ENCODE measurements at places on chromosomes 2 and 18.

DNA sequence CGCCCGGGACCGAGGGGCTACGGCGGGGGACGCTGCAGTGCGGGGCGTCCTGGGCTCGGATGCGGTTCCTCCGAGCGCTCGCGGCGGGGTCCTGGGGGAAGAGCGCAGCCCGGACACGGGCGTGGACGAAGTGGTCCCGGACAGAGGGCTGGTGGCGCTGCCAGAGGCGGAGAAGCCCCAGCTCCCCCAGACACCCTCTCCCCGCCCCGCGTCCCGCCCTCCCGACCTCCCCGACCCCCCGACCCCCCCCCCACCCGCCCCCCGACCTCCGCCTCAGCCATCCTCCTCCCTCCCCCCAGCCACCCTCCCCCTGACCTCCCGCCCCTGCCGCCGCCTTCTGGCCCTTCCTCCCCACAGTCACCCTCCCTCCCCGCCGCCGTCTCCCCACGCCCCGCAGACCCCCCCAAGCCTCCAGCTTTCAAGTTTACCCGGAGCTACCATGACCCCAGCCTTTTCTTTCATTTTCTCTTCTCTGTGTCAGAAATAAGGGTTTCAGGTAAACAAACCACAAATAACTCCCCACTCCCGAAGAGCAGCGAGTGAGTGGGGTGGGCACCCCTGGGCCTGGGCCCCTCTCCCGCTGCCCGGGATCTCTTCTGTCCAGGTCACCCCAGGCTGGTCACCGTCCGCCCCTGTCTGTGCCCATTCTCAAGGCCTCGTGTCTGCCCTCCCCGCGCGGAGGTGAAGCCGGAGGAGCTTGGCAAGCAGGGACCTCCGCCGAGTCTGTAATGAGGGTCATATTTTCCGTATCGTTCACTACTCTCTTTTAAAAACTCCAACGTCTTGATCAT, 5.1 kb downstream of the NFATC1 start:
- peak; percentile 45 for DNase-seq

DNA sequence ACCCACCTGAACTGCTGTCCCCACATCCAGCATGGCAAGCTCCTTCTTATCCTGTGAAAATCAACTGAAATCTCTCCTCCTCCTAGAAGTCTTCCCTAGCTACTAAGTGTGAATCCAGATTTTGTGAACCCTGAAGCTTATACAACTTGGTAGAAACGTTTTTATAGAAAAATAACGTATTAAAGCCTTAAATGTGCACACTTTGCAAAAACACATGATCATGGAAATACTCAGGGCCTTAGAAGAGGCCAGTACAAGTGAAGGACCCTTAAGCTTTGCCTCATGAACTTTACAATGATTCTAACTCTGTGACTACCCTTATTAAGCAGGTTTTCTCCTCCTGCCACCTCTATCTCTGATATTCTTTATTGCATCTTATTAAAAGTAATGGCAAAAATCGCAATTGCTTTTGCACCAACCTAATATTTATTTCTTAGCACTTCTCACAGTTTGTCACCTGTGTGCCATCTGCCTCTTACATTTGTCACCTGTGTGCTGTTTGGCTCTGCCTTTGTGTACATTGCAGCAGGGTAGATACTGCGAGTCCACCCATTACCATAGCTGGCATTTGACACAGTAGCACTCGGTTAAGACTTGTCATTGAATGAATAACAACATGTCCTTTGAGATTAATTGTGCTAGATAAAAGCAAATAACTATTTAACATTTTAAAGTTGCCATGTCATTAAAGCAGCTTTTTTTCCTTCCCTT, 42.2 kb downstream of the FRZB start:
- DNase-seq: no peak

GRCh38 chr2:74199871-74200305, 1.5 kb downstream of the MTHFD2 start:
- DNase-seq: no peak

DNA sequence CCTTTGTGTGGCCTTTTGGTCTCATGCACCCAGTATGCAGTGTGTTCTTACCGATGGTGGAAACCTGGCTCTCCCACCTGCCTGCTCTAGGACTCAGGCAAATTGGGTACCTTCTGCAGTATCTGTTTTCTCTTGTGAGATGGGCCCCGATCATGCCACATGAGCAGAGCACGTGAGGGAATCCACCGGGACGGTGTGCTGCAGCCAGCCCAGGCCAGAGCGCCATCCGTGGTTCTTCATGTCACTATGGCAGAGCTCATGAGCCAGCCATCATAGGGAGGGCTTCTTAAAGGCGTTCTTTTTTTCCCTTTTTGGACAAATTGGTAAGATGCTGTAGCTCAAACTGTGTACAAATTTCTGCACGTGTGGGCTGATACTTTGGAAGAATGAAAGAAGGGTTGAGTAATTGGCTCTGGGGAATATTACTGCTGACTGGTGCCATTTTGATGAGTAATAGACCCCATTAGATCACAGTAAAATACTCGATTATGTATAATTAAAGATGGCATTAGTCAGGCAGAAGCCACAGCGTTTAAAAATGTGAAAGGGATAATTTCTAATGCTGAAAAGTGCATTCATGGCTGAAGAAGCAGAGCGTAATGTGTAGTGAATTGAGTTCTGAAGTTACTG, 19.2 kb downstream of the SH3RF3 start:
- no peak for DNase-seq

DNA sequence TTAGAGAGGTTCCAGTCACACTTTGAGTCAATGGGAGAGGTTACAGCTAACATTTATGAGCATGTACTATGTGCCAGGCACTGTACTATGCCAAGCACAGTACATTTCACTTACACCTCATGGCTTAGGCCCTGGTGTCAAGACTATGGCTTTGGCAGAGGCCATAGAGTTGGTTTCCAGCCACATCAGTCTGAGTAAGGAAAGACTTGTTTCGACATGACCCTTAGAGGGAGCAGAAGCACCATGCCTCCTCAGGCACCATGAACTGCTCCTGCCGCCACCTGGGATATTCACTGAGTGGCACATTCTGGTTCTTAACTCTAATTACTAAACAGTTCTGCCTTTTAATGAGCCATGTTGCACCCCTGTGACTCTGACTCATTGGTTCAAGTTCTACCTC, 12.7 kb downstream of the DGUOK start:
- peak; percentile 55 for DNase-seq

GRCh38 chr2:66576561-66577320, 141.8 kb downstream of the MEIS1 start:
- peak; percentile 27 for DNase-seq

GRCh38 chr2:9037166-9037565, 33.7 kb upstream of the MBOAT2 start:
- no peak for DNase-seq

DNA sequence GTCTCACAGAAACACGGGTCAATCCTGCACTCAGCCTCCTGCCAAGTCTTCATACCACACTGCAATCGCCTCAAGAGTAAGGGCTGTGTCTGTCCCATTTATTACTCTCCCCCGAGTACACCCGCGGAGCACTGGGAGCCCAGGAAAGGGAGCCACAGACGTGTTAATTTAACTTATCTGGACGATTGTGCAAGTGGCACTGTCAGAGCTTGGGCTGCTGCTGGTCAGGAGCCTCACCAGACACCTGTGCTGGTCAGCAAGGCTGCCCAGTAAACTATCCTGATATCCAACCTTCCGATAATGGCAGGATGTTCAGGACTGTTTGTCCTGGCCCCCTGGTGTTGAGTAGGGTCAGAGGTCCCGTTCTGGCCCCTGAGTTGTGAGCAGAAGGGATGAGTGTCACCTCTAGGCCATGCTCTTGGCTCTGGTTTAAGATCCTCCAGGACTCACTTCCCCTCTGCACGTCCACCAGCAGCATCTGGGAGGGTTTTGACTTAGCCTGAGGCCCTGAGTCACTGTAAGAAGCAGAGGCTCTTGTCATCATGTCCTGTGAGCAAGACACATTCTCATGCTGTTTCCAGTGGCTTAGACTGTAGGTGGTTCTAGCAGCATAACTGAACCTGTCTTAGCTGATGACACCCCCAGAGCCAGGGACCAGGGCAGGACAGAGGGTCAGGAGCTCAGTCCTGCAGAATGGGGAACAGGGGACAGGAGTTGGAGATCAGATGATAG, 82.5 kb upstream of the ARL4C start:
- no peak for DNase-seq

GRCh38 chr18:35964319-35964718, 8.2 kb upstream of the RMP24 start:
- no peak for DNase-seq

DNA sequence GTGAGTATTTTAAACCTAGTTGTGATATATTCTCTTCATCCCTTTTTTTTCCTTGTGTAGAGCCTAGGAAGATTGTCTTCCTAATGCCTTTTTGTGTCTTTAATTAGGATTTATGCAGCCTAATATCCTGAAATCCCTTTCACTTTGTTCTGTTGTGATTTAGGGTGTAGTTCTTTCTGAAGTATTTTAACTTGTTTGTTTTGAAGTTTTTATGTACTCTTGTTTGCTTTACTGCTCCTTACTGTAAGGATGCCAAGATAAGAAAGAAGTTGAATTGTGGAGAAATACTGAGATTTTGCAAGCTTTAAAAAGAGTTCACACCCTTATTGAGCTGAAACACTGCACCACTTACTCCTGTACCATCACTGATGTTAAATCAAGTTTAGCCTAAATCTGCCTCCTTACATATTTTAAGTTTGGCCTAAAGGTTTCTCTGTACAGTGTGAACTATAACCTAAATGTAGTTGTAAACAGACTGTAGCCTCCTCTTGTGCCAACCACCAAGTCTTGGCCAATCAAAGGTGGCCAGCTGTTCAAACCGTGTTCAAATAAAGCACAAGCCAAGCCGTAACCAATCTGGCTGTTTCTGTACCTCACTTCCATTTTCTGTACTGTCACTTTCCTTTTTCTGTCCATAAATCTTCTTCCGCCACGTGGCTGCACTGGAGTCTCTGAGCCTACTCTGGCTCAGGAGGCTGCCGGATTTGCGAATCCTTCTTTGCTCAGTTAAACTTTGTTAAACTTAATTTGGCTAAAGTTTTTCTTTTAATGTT, 17.7 kb upstream of the ACOXL start:
- no peak for DNase-seq

DNA sequence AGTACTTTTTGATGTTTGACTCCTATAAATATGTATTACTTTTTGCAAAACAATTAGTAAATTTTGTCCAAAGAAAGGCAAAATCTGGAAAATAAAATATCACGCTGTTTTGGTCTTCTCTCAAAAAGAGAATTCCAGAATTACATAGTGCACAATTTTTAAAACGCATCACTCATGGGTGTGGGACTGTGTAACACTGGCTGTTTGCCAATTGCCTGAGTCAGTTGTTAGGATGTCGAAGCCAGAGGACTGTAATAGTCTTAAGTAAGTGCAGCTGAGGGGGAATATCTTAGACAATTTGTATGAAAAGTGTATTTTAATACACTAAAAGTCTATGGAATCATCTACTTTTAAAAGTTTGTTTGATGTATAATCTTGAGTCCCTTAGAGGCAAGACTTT, 24.1 kb upstream of the EPHA4 start:
- no peak for DNase-seq

GRCh38 chr2:233386382-233387041, 32.2 kb downstream of the DGKD start:
- DNase-seq: no peak

GRCh38 chr2:191637182-191638078, 40.5 kb upstream of the NABP1 start:
- DNase-seq: no peak

- DNase-seq: no peak
These were observed 24.3 kb upstream of the KCNF1 start for GRCh38 chr2:10887476-10887875.

- no peak for DNase-seq
These were observed 24.1 kb downstream of the EIF2AK3 start for GRCh38 chr2:88603146-88603545.

DNA sequence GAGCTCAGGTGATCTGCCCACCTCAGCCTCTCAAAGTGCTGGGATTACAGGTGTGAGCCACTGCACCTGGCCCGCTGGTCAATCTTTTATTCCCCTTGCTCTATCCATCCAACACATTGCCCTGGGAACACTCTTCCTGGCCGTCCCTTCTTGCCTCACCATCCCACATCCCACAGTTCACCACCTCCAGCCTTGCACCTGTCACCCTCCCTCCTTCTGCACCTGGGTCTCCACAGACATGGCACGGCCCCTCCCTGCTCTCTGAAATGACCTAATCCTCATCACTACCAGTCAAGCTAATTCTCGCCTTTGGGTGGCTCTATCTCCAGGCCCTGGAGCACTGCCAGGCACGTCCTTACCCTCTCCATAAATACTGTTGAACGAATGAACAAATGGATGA, 116.9 kb upstream of the TEX51 start:
- DNase-seq: no peak

DNA sequence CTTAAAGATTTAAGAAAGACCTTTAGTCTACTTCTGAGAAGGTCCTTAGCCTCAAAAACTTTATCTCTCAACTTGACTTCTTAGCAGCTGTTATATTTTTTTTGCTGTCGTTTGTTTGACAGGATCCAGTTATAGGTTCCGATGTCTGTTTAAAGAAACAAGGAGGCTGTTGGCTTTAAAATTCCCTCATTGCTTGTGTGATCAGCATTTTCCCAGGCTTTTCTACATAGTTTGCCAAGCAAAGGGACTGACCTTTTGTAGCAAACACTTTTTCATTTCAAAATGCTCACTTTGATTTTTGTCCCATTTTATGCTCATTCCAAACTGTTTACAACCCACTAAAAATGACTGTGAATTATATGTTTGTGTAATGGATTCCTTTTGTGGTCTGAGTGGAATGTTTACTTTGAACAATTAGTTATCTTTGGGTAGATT, 394.9 kb downstream of the ARHGAP15 start:
- DNase-seq: no peak

GRCh38 chr2:79428745-79429144, 84.1 kb upstream of the CTNNA2 start:
- DNase-seq: no peak
